GM23248 (cell line): ENCODE measurements at places on chromosomes 7 and 10. TPM values are rescaled to one million over a fixed set of nuclear protein-coding genes. Genes with fewer than 3 reads are reported as not detected.
A peak's percentile ranks its signal among the peaks of the same experiment; 100 is the strongest.

GRCh38 chr7:40507166-40507565 lies 372.4 kb downstream of the SUGCT start:
- peak; percentile 17 for DNase-seq

DNA sequence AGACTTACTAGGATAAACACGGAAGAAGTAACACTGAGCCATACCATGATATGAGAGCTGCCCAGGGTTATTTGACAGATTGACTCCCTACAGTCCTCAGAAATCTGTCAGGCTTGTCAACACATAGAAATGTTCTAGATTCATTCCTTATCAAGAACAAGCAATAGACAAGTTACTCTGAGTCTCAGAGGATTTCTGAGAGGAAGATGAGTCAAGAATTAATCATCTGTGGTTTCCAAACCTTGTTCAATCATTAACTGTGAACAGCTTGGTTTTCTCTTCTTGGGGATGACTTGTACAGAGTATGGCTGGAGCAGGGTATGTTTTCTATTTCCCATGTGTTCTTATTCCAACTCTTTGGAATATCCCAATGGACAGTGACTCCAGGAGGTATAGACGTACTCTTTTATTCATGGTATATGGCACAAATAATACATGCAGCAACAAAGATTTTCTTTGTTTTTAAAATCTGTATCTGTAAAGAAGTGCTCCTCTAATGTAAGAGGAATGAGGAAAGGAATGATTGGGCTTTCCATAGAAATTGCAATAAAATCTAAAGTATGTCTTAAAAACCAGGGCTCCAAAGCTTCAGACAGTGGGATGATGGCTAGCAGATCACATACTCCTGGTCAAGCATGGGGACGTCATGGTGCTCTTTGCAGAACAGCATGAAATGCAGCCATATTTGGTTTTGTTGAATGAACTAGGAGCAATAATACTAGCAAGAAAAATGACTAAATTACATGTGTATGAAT lies 11.9 kb upstream of the SFR1 start:
- peak; percentile 88 for DNase-seq

- peak; percentile 96 for DNase-seq
These were observed 590.9 kb upstream of the ANKRD30A start for GRCh38 chr10:36534471-36535002.

DNA sequence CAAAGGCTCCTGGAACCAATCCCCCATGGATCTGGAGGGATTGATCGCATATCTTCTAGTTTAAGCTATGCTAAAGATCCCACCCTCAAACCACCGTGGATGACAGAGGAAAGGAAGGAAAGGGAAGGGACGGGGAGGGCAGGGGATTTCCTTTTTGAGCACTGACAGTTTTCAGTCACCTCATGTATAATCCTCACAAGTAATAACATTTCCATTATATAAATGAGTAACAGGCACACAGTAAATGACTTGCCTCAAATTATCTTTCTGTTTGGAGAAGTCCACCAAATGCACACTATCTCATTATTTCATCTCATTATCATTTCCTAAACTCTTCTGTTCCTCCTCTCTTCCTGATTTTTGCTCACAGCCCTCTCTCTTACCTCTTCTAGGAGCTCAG lies 127.1 kb upstream of the AOAH start:
- no peak for DNase-seq

- DNase-seq = peak; percentile 97
These were observed 130.0 kb upstream of the BTBD16 start for GRCh38 chr10:122140941-122141623.

GRCh38 chr7:55405856-55406541 lies 40.9 kb downstream of the LANCL2 start:
- DNase-seq = no peak

- no peak for DNase-seq
These were observed 20.7 kb downstream of the NT5C3A start for GRCh38 chr7:33041631-33042428.

- no peak for DNase-seq
These were observed 4.7 kb downstream of the PDGFA start for GRCh38 chr7:514651-515598.

- DNase-seq = no peak
These were observed 24.9 kb downstream of the PRLHR start for GRCh38 chr10:118570591-118570990.

GRCh38 chr10:43861966-43862751 lies 213.5 kb upstream of the ZNF32 start:
- DNase-seq = peak; percentile 95

DNA sequence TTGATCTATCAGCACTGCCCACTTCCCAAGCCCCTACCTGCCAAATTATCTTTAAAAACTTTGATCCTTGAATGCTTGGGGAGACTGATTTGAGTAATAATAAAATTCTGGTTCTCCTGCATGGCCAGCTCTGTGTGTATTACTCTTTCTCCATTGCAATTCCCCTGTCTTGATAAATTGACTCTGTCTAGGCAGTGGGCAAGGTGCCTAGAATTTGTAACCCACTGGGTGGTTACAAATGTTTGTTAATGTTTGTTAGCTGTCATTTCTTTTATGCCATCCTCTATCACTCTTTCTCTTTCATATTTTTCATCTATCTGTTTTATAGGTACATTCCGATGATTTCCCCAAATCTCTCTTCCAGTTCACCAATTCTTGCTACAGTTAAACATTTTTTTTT lies 694.1 kb downstream of the TYW1 start:
- DNase-seq = no peak

GRCh38 chr7:57775396-57776088 lies 325.6 kb downstream of the ZNF716 start:
- no peak for DNase-seq

- DNase-seq = peak; percentile 79
These were observed 254.1 kb upstream of the PTER start for GRCh38 chr10:16182688-16183087.

GRCh38 chr7:84100866-84101265 lies 93.7 kb downstream of the SEMA3A start:
- DNase-seq = peak; percentile 63

GRCh38 chr10:86654411-86655172 lies at the start of gene OPN4:
Gene OPN4, plus strand, starts transcription at chr10:86654547. Its CDS starts 237 bp downstream, at chr10:86654784.
- DNase-seq = no peak

DNA sequence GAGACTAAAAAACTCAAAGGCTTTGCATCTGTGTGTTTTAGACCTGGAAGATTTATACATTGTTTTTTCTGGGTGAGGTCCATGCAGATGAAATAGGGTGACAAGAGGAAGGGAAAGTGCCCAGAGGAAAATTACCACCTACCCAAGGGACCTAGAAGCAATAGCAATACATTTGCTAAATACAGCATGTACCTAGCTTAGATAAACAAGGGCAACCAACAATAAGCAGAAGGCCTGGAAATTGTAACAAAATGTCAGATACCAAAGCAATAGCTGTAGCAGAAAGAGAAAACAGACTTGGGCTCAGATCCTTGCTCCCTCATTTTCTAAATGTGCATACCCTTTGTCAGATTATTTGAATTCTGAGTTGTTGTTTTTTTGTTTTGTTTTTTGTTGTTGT lies 318.4 kb upstream of the KMT2E start:
- no peak for DNase-seq

- no peak for DNase-seq
These were observed 71.2 kb downstream of the BMPR1A start for GRCh38 chr10:86827639-86828038.

GRCh38 chr7:116188-116981 lies 76.0 kb upstream of the FAM20C start:
- DNase-seq = no peak

DNA sequence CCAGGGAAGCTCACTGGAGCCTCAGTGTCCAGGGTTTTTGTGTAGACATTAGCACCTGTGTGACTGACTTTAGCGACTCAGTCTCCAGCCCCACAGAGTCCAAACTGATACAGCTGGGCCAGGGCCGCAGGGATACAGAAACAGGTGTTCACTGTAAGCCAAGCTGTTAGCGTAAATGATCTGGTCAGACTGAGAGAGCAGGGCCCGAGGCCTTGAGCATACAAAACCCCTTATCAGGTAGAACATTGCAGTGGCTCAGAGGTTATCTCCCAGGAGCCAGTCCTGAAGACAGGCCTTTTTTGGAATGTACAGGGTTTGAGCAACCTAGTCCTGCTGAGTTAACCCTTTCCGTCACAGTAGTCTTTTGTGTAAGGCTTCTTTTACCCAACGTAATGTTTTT lies 25.0 kb downstream of the LHPP start:
- no peak for DNase-seq

- no peak for DNase-seq
These were observed 144.2 kb downstream of the JCAD start for GRCh38 chr10:29914986-29915785.

- DNase-seq = no peak
These were observed 1.9 kb downstream of the VPS41 start for GRCh38 chr7:38907066-38907465.

DNA sequence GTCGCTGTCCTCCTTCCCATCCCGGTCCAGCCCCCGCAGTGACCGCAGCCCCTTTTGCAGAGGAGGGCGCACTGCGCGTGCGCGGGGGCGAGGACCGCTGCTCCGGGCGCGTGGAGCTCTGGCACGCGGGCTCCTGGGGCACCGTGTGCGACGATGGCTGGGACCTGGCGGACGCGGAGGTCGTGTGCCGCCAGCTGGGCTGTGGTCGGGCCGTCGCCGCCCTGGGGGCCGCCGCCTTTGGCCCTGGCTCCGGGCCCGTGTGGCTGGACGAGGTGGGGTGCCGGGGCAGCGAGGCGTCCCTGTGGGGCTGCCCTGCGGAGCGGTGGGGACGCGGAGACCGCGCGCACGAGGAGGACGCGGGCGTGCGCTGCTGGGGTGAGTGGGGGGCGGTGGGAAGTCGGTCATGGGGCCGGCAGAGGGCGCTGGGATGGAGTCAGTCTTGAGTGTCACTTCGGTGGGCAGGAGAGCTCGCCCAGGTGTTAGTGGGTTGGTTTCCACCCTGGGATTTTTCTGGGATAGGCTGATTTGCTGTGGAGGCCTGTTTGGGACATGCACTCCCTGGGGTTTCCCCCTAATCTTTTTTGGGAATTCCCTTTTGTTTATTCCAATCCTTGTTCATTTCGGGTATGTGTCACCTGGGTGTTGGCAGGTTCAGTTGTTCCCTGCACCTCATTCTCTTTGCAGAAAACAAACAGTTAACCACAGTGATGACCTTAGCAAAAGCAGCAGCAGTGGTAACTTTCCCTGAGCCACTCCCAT lies 11.6 kb downstream of the SCART1 start:
- no peak for DNase-seq

GARIN1A gene
- polyA plus RNA-seq = 0.28 and 0.42 TPM in 2 replicates

ARHGEF35 gene
- 4.5 and 5.8 TPM in 2 replicates for polyA plus RNA-seq

FOXI2 gene
- not detected in 2 replicates for polyA plus RNA-seq

BTBD16 gene
- not detected in 2 replicates for polyA plus RNA-seq

RBM20 gene
- polyA plus RNA-seq = not detected in 2 replicates

SEMA3A gene
- 24.5 and 25.3 TPM in 2 replicates for polyA plus RNA-seq

CYP2C8 gene
- not detected in 2 replicates for polyA plus RNA-seq

ADAM8 gene
- polyA plus RNA-seq = 0.19 TPM in 1 of 2 replicates, not detected in the other

SEMA3D gene
- 3.0 and 4.0 TPM in 2 replicates for polyA plus RNA-seq

MYH16 gene
- polyA plus RNA-seq = not detected in 2 replicates

NKX1-2 gene
- not detected in 2 replicates for polyA plus RNA-seq

TMEM229A gene
- polyA plus RNA-seq = not detected in 2 replicates
